ENCODE measurements at places on chromosomes 2 and 18. TPM values are rescaled to one million over a fixed set of nuclear protein-coding genes. Genes with fewer than 3 reads are reported as not detected.

The LBH gene
- 147 TPM for total RNA-seq

The LOXHD1 gene
- total RNA-seq, result not detected

The SFTPB gene
- not detected for total RNA-seq

The SSB gene
- total RNA-seq, result 172 TPM

The FANCL gene
- total RNA-seq, result 33.6 TPM

The OSR1 gene
- 0.06 TPM for total RNA-seq

The EMILIN1 gene
- total RNA-seq, result 6.0 TPM

- DNase-seq, result no peak
Measured at GRCh38 chr2:231890896-231891513, 35.2 kb downstream of the NPPC start.

DNA sequence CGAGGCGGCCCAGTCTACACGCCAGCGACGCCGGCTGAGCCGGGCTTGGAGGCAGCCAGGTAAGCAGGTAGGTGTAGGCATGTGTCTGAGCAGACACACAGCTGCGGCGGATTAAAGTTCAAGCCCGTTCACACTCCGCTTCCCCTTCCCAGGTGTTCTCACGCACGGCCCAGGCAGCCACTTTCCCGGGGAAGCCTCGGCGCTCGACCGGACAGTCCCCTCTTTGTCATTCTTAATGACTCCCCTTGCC is 367 bp downstream of the TGFA start:
- DNase-seq, result peak; percentile 48

GRCh38 chr2:62435720-62436119 is 70.3 kb downstream of the TMEM17 start:
- no peak for DNase-seq

DNA sequence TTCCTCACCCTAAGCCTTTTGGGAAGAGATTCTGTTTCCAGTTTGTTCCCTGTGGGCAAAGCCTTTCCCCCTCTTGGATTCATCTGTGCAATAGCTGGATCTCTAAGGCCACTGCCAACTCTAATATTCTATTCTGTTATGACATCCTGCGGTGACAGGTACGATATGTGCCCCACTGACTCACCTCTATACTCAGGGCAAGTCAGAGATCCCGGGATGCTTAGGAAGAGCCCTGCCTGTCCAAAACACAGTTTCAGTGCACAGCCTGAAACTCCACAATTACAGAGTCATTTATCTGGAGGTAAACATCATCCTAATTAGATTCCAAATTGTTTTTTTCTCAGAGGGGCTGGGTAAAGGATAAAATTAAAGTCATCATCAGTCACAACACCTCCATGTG is 190.2 kb downstream of the TFCP2L1 start:
- no peak for DNase-seq

DNA sequence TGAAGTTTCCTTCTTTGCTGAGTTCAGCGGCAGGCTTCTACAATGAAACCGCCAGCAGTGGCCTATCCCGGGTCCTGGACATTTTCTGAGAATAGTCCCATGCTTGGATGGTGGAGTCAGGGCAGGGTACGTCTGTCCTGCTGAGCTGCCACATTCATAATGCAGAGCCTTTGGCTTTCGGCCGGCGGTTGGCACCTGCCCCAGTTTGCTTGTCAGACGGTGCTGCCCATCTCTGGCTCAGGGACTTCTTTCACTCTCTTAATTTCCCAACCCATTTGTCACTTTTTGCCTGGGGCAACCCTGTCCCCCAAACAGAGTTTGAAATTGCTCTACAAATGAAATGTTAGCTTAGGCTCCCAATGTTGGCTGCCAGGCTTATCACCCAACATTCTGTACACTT is 57.2 kb downstream of the SOX11 start:
- no peak for DNase-seq

GRCh38 chr18:54742659-54743604 is 85.3 kb upstream of the RAB27B start:
- DNase-seq, result peak; percentile 82

- DNase-seq, result no peak
Measured at GRCh38 chr18:29779096-29779495, 1263.4 kb downstream of the DSC3 start.

DNA sequence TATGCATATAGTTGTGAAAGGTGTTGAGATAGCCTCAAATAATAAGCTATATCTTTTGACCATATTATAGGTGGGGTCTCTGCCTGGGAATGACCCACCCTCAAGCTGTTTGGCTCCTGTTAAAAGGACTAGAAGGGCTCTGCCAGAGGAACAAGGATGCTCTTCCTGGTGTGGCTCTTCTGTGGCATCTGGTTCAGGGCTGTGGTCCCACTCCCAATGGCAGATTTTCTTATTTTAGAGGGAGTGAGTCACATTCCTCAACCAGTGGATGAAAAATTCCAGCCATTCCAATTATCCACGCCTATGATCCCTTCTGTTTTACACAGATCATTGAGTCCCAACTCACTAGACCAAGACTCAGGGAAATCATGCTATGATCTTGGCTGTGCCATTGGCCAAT is 119.9 kb downstream of the PARD3B start:
- DNase-seq, result peak; percentile 39

- DNase-seq, result no peak
Measured at GRCh38 chr2:39531220-39531777, 94.2 kb upstream of the MAP4K3 start.

DNA sequence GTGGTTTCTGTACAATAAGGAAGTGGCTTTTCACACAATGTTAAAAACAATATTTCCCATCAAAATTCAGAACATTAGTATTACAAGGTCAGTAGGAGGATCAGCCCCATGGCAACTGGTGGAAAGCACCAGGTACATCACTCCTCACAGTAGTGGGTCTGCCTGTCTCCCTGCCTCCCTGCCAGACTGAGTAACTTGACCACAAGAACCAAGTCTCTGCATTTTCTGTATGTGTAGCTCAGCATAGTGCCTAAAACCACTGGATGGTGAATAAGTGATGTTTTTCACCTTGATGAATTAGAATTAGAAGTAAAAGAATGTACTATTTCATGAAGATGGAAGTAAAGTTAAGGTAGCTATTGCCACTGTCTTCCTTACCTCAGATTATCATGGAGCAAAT is 4.1 kb upstream of the WDR7 start:
- DNase-seq, result no peak

GRCh38 chr2:169007356-169007755 is 23.8 kb downstream of the ABCB11 start:
- DNase-seq, result no peak

DNA sequence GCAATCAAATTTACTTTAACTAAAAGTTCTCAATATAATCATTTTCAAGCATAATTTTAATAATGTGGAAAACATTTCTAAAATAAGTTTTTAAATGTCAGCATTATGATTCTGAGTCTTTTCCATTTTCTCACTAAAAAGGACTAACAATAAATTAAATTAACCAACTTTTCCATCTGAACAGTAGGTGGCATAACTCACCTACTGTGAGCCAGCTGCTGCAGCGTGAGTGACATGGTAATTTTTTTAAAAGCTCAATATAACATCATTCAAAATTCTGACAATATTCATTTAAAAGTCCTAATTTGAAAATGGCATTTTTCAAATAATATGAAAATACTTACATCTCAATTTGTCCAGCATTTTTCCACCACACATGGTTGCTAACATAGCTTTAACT is 66.5 kb downstream of the DTNB start:
- peak; percentile 39 for DNase-seq

DNA sequence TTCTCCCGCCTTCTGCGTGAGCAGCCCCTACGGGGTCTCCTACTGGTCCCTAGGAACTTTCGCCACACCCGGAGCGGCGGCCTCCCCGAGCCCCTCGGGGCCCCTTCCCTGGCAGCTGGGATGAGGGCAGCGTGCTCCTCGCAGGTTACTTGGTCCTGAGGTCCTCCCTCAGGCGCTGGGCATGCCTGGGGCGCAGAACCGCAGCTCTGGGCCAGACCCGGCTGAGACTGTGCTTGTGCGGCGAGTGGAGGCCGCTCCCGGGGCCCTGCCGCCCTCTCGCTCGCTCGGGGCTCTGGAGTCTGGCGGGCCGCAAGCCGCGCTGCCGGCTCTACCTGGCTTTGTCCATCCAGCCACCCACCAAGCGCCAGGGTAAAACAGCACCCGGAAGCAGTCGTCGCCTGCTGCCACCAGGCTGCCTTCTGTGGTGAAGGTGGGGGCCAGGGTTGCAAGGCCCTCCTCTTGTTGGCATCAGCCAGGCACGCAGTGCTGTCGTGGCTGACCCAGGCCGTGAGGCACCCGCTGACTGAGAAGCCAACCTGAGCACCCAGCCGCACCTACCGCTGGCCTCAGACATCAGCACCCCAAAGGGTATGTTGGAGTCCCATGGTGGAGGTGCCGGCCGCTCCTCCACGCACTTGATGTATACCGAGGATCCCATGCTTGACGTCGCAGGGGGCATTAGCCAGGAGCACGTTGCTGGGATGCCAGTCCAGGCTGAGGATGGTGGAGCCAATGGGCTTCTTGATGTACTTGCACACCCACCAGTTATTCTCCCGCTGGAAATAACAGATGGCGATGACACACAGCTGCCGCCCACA is 46.1 kb upstream of the PTH2R start:
- DNase-seq, result no peak

GRCh38 chr18:43661570-43661969 is 384.3 kb upstream of the SYT4 start:
- no peak for DNase-seq

DNA sequence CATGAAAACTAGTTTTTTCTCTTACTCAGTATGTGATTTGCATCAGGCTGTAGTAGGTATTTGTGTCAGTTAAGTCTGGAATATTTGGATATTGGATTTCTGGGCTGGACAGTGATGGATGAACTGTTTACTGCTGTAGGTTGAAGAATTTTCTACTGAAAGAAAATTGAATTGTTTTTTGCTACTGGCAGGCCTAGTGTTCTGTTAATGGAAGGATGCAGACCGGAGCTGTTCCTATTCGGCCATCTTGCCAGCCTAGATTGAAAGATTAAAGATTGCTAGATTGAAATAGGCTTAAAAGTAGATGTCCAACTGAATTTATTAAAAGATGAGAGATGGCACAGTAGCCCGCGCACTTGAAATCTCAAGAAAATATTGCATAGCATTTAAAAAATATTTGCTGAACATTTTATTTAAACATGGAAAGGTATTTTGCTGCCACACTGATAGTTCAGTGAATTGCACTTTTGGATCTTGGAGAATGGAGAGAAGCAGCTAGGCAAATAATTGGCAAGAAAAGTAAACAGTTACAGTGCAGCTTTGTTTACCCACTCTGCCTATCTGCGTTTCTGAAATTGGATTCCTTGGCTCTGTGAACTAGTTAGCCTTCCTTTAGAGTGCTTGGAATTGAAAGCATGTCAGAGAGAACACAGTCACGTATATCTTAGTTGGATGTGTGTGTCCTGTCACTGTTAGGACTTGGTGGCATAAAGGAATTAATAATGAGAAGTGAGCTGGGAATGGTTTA is 54.1 kb downstream of the EPB41L5 start:
- no peak for DNase-seq
